GM20000 (cell line): ENCODE measurements at places on chromosomes 5 and 9.
A peak's percentile ranks its signal among the peaks of the same experiment; 100 is the strongest.

DNA sequence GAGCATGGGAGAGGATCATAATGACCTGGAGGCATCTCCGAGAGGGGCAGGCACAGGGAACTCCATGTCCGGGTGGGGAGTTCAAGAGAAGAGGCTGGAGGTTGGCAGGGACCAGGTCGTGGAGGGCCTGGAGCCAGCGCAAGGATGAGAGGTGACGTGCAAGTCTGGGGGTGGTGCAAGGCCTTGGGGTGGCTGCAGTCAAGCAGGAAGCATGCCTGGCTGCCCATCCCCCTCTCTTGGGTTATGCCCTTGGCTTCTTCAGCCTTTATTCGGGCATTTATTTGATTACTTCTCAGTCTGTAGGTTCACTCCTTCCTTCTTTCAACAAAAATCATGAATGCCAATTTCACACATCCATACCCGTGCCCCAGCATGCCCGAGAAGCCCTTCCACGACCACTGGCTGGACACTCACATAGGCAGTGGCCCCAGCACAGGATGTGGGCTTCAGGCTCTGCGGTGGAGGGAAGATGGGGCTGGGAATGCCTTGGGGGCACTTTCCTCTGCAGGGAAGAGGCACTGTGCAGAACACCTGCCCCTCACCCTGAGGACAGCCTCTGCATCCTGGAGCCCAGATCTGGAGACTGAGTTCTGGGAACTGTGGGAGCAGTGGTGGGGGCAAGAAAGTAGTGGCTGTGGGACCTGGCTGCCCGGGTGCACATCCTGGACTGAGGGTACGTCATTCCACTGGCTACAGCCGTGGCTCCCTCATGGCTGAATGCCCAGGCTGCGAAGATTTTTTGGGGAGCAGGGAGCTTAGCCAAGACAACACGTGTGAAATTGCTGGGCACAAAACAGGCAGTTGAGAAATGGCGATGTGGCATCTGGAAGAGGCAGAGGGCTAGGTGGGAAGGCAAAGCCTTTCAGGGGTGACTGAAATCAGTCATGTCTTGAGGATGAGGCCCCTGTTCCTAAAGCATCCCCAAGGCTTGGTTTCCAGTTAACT lies 38.6 kb downstream of the CRB2 start:
- no peak for DNase-seq

DNA sequence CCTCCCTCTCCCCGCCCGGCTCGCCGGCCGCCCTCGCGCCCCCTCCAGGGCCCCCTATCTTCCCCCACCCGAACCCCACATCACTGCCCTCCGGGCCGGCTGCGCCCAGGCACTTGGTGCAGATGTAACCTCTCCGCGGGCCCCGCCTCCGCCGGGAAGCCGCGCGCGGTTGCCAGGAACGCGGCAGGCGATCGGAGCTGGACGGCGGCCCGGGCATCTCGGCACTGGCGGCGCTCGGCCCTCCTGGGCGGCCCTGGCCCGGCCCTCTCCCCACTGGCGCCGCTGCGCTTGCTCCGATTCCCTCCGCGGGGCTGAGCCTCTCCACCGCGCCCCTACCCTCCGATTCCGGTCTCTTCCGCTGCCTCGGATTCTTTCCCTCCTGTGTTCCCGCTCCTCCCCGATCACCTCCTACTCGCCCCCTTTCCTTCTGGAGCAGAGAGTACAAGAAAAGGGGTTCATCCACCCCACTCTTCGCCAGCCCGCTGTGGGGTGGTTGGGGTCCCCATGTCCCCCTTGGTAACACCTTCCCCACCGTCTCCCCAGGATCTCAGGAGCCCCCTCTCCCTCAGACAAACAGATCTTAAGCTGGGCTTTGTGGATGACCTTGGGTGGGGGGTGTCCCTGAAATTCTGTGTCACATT lies 70.6 kb downstream of the C9orf50 start:
- DNase-seq: peak; percentile 23

DNA sequence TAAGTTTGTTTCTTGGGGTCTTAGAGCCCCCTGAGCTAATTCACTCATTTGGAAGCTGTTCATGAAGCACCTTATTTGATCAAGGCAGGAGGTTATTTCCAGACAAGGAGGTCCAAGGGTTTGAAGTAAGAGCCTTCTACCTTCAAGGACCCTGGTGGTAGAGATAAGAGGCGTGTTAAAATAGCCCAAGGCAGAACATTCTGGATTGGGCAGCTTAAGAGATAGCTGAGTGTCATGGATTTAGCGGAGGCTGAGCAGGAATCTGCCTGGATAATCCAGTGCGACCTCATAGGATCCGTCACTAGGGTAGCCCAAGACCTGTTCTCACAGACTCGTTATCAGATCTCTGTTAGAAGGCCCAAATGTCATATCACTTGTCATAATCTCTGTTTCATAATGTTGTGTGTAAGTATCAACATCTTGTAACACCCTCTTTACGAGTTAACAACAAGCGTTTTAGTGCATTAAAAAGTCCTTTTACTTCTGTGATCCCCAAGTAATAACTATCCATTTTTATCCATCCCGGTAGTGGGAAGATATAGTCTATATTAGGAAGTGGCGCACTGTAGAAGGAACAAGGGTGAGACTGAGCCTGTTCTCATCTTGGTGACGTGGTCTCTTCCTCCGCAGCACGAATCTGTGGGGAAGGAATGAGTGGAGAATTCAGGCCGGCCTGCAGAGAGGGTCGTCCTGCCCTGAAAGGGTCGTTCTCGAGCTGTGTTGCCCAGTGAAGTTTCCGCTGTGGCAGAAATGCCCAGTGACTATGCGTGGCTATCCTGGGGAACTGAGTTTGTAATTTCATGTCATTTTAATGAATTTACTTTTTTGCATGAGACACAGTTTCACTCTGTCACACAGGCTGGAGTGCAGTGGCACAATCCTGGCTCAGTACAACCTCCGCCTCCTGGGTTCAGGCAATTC lies 28.8 kb downstream of the SLC25A25 start:
- no peak for DNase-seq

- DNase-seq: no peak
Measured at GRCh38 chr5:123710031-123710430, 198.1 kb downstream of the CSNK1G3 start.

GRCh38 chr5:83967417-83967816 lies 246.8 kb upstream of the HAPLN1 start:
- DNase-seq: no peak

GRCh38 chr5:5188376-5189050 lies 48.4 kb downstream of the ADAMTS16 start:
- no peak for DNase-seq

GRCh38 chr5:172496671-172497371 lies 42.5 kb upstream of the SH3PXD2B start:
- peak; percentile 4 for DNase-seq

DNA sequence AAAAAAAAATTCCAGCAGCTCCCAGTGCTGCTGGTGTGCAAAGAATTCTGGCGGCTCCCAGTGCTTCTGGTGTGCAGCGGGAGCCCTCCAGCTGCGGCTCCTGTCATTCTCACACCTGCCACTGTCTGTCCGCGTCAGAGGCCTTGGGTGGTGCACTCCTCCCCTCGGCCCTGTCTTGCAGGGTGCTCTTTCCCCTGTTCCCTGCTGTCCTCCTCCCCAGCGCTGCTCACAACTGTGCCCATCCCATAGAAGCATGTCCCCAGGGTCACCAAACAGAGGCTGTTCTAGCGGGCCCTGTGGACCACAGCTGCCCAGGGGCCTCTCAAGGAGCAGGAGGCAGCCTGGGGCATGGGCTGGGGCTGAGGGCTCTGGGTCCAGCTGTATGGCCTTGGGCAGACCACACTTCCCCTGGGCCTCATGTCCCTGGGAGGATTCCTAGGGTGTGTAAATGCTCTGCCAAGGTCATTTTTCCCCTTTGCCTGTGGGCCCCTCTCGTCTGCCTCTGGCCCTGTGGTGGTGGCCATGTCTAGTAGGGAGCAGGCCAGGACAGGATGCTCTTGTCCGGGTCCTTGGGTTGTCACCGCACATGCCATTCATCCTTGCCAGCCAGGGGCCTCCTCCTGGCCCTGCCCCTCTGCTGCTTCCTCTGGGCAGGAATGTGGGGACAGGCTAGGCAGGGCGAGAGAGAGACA lies 68.2 kb downstream of the PHF2 start:
- DNase-seq: no peak

- DNase-seq: no peak
Measured at GRCh38 chr9:77987880-77988525, 43.6 kb downstream of the GNAQ start.

GRCh38 chr9:128882677-128883603 lies 1.0 kb downstream of the LRRC8A start:
- peak; percentile 38 for DNase-seq

DNA sequence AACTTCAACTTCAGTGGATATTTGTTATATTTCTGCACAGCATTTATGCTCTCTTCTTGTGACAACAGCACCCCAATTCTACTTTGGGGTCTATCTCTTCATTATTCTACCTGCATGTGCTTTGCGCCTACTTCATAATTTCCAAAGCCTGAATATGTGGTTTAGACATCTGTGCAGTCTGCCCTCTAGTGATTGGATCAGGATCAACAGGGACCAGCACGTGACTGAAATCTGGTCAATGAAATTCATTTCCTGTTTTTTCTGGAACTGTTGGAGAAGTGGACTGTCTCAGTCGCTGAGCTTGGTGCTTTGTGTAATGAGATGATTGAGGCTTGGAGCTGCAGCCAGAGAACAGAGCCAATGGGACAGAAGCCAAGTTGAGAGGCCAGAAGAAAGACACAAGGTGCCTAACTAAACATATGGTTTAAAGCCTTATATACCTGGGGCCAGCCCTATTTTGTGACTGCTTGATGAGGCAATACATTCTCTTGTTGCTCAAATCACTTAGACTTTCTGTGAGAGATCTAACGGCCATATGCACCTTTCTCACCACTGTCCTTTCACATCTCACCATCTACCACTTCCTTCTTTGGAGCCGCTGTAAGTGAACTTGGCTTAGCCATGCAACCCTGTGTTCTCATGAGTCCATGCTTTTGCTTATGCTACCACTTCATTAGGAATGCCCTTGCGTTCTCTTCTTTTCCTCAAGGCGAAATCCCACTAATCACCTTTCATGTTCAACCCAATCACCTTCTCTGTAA lies 68.8 kb upstream of the PPP2R2B start:
- no peak for DNase-seq

- no peak for DNase-seq
Measured at GRCh38 chr5:78717674-78718584, 69.4 kb upstream of the LHFPL2 start.

DNA sequence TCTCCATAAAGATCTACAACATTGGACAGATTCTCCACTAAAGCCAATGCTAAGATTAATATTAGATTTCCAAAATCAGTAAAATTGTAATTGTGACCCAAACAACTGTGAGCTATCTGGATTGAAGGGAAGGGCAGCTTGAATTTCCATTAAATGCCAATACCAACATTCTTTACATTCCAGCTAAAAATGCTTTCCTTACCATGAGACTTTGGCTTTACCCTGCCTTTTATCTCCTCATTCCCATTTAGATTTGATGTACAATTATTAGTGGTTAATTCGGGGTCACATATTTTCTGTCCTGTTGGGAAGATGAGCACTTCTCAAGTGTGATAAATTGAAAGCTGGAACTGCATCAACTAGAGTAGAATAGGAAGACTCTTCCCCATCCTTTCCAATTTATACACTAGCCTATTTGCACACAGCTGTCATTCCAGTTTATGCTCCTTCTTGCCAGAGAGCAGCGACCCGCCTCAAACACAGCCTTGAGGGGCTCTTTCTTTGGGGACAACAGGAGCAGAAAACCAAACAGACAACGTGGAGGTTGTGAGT lies 33.1 kb upstream of the MYOT start:
- no peak for DNase-seq

DNA sequence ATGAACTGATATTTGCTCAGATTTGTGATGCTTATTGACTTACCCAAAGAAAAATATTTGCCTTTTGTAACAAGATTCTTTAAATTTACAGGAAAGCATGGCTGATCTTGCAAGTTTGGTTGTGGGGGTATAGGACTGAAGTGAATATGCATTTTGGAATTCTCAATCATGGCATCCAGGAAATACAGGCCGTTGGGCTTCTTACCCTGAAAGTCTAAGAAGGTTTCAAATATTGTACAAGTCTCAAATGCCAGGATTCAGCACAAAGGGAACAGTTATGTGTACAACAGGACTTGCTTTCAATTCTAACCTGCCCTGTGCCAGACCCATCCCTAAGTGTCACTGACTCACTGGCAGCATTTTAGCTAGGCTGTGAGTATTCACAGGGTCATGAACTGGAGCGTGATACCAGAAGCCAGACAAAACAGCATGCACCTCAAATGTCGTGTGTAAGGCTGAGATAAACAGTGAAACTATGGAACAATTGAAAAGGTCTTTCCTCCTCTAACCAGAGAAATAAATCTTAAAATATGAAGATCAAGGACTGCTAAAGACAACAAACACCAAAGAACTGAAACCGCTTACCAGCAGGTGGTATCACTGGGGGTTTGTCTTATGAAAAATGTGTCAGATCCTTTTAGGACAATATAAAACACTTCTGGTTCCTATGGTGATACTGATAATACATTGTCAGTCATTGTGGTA lies 168.6 kb upstream of the RGMB start:
- DNase-seq: no peak

DNA sequence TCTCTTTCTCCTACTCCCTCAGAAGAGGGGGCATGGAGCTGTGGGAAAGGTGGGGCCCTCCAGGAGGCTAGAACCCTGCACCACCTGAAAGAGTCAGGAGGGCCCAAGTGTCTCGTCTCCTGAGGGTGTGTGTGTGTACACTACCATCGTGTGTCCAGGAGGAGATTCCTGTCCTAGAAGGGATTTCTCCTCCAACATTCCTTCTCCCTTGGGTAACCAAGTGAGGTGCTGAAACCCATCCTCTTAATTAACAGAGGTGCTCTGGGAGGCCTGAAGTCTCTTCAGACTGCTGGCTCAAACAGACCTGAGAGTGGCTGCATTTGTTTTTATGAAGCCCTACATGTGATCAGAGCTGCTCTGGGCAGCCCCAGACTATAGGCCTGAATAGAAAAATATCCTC lies 61.1 kb upstream of the FAM169A start:
- no peak for DNase-seq

GRCh38 chr9:98610711-98611110 lies 98.0 kb downstream of the GABBR2 start:
- DNase-seq: no peak

DNA sequence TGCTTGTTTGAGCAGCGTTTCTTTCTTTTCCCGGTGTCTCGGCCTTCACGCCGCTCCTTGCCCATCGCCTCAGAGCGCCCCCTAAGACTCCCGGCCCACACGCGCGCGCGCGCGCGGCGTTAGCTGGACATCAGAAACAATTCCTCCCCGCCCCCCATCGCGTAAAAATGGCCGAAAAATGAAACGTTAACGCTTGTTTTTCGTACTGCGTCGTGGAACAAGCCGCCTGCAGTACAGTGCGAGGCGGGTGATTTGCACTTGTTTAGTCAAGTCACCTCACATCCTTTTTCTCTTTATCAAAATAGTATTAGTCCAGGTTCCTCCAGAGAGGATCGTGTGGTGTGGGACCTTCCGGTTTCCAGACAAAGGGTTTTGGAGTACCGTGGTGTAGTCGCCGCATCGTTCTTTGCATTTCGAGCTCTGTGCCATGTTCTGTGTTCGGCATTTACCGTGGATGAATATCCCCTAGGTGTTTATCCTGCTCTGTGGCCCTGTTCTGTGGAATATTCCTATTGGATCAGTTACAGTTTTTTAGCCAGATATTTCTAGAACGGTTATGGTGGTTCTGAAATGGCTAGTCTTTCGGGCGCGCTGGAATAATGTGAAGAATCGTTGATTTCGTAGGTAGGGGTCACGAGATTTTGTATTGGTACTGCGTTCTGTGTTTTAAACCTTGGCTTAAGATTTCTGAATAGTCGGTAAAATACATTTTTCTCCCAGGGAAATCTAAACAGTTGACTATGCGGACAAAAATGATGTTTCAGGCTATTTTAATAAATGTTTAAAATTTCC lies 1.0 kb downstream of the MATR3 start:
- DNase-seq: peak; percentile 47
